ENCODE measurements at places on chromosomes 4 and X. TPM values are rescaled to one million over a fixed set of nuclear protein-coding genes. Genes with fewer than 3 reads are reported as not detected.

The FAM47A gene
- total RNA-seq, result not detected

The MAGEA4 gene
- not detected for total RNA-seq

The UGT2B7 gene
- not detected for total RNA-seq

The NSG1 gene
- 6.4 TPM for total RNA-seq

The NKX6-1 gene
- not detected for total RNA-seq

The NHS gene
- 1.8 TPM for total RNA-seq

The P2RY4 gene
- total RNA-seq, result not detected

The YY2 gene
- 0.56 TPM for total RNA-seq

The VCX gene
- total RNA-seq, result not detected

The APBB2 gene
- 61.3 TPM for total RNA-seq

The KIF4A gene
- total RNA-seq, result 1.4 TPM

The ZNF711 gene
- 0.24 TPM for total RNA-seq

The SHISA3 gene
- 71.1 TPM for total RNA-seq

The XAGE1B gene
- total RNA-seq, result not detected
